Central memory CD4-positive, alpha-beta T cell (primary cell): ENCODE measurements at places on chromosomes 3 and 15.

GRCh38 chr3:183161552-183162336, 790 bp downstream of the LAMP3 start:
- DNase-seq: no peak

- DNase-seq: no peak
Measured at GRCh38 chr3:82179291-82179690, 417.8 kb upstream of the GBE1 start.

GRCh38 chr3:172150913-172151650, 111.7 kb downstream of the FNDC3B start:
- DNase-seq: no peak

GRCh38 chr3:9024341-9024740, 61.1 kb upstream of the RAD18 start:
- DNase-seq: no peak

- DNase-seq: no peak
Measured at GRCh38 chr3:102457644-102458043, 22.8 kb downstream of the ZPLD1 start.

DNA sequence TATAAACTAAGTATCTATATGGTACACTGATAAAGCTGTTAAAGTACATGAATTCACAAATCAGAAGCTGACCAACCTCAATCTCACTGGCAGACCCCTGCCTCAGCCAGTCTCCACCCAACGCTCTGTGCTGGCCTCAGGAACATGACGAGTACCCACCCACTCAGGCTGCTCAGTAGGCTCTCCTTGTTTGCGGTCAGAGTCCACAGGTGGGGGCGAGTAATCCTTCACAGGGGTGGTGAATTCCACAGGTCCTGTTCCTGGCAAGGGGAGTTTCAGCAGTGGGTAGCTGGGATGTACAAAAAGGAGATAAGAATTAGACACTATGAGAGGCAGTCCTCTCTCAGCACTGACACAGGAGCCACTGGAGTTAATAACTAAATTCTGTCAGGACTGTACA, 40.9 kb downstream of the SCAP start:
- DNase-seq: no peak

DNA sequence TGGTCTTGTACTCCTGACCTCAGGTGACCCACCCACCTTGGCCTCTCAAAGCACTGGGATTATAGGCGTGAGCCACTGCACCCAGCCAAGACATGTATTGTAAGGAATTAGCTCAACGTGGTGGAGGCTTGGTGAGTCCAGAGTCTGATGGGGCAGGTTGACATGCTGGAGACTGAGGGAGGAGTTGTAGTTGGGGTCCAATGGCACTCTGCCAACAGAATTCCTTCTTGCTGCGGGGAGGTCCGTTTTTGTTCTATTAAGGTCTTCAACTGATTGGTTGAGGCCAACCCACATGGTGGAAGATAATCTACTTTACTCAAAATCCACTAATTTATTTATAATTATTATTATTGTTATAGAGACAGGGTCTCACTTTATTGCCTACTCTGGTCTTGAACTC, 30.1 kb downstream of the PLA2G4D start:
- DNase-seq: no peak

DNA sequence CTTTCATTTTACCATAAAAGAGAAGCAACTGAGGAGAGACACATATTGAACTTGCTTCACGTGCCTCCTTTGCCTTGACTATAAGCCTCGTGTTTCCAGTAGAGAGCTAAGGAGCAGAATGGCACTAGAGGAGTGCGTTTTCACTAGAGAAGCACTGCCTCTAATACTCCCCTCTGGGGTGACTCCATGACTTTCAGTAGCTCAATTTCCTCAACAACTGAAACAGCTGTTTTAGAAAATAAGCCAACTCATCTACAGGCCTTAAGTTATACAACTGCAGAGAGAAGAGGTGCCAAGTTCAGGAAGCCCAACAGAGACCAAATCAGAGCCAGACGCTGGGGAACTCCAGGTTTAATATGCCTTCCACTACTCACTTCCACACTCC, 1.9 kb downstream of the UBP1 start:
- peak; percentile 8 for DNase-seq

- DNase-seq: no peak
Measured at GRCh38 chr3:120566243-120566975, 29.7 kb upstream of the NDUFB4 start.

- no peak for DNase-seq
Measured at GRCh38 chr15:73851689-73852088, 21.7 kb upstream of the TBC1D21 start.

- DNase-seq: no peak
Measured at GRCh38 chr3:38595393-38595792, 54.1 kb downstream of the SCN5A start.

DNA sequence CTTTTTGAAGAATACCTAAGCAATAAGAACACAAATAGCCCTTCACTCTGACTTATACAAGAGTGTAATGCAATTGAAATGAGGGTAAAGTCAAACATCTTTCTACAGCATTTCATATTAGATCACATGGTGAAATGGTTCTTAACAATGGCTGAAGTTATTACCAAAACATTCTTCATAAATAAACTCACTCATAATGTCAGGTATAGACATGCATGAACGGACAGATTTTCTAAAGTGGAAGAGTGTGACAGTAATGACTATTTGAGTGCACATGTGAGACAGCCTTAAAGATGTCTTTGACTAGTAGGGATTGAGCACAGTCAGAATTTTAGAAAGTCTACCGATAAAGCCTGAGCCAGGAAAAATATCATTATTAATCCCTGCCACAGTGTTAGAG, 471.0 kb downstream of the ZPLD1 start:
- no peak for DNase-seq

DNA sequence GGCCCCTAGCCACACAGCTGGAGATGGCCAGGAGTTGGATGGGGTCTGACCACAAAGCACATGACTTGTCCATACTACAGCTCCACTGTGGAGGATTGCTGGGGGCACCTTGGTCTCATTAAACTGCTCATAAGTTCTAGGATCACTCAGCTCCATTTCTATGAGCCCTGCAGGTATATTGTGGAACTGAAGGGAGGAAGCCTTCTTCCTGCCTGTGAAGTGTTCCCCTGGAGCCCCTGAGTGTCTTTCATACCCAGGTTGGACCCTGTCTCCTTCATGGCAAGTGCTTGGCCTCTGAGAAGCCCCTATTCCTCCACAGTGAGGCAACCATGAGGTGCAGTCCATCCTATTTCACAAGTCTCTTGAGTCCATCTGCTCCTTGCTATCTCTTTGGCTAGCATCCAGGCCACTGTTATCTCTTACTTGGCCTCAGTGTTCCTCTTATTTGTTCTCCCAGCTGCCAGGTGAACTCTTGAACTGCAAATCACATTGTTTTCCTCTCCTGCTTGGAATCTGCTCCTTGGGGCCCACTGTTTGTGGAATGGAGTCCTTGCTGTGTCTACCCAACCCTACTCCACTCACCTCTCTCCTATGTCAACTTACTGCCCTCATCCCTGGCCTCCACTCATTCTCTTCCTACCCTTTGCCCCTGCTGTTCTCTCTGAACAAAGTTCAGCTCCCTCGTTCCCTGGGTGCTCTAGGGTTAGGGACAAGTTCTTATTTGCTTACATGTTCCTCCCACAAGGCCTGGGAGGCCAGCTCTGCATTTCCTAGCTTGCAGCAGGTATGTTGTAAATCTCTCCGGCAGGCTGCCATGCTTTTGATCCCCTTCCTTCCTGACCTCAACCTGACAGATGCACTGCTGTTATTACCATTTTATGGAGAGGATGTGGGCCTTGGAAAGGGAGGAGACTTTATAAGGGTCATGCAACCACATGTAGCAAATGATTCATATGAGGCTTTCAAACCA, 1.2 kb downstream of the ACOX2 start:
- no peak for DNase-seq

GRCh38 chr3:161035711-161036110, 69.4 kb downstream of the B3GALNT1 start:
- no peak for DNase-seq

GRCh38 chr3:184662187-184662586, 49.7 kb downstream of the MAGEF1 start:
- DNase-seq: no peak

DNA sequence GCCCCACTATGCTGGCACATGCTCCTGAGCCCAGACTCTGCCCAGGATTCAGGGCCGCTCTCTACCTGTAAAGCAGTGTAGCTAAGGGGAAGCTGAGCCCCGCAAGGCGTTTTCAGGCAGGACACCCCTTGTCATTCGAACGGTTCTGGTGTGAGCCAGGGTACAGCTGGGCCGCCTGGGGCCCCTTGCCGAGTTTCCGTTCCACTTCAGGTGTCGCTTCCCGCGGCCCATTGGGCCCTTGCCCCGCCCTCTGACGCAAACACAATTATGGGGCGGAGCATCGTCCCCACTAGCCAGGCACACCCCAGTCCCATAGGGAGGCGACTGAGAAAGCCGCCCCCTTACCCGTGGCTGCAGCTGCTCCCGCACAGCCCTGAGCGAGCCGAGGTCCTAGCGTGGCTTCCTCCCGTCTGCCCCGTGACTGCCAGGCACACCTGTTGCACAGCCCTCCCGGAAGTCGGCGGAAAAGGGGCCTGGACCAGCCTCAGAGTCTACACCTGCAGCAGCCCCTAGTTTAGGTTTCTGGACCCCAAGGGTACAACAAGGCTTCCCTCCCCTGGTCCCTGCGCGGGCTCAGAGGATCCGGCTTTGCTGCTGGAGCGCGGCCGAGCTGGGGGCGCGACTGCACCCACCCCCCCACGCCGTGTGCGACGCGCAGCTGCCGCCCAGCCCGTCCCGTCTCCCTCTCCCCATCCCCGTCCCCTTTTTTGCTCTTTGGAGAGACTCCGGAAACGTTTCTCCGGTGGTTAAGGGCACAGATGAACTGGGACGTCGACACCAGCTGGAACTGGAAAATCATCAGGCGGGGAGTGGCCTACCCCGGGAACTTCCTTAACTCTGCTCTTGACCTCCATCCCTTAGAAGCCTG, at the start of gene PLSCR2:
TSS of gene PLSCR2 (minus strand) at position 412 of the 868 bp plus-strand sequence. CDS start 9,657 bp downstream, outside the sequence.
- DNase-seq: peak; percentile 68

DNA sequence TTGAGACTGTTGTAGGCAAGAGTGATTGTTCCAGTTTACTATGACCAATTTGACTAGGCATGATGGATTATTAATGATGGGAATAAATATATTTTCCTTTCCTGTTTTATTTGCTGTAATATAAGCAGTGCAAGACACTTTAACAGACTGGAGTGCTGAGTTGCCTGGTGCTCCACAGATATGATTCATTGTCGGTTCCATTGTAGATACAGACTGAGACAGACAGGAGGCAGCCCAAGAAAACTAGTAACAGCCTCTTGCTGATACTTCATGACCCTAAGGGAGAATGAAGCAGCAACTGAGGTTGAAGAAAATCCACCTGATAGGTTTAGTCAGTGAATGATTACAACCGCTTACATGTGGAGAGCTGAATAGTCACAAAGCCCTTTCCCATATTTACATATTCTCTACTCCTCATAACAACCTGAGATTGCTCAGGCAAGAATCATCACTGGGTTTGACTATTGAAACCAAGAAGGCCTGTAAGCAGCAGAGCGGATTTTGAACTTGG, 235.1 kb upstream of the TPRG1 start:
- no peak for DNase-seq

- no peak for DNase-seq
Measured at GRCh38 chr3:137360531-137361201, 402.9 kb downstream of the IL20RB start.

- peak; percentile 16 for DNase-seq
Measured at GRCh38 chr3:67737906-67738865, 83.8 kb upstream of the SUCLG2 start.

- no peak for DNase-seq
Measured at GRCh38 chr3:94896994-94897393, 834.1 kb downstream of the NSUN3 start.

DNA sequence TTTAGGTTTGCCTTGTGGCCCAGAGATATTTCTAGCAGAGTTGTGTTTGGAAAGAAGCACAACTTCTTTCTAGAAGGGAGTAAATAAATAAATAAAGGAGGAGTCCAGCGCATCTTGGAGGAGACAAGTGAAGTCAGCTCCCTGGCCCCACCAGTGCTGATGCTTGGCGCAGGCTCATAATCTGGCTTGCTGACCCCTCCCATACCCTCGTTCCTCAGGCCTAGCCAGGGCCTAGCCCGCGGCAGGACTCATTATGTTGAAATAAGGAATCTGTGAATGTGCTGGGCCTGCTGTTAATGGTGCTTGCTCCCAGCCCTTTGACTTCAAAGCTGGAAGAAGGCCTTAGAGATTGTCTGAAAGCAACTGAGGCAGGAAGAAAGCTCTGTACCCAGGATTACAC, 3.1 kb downstream of the ZNF710 start:
- no peak for DNase-seq

DNA sequence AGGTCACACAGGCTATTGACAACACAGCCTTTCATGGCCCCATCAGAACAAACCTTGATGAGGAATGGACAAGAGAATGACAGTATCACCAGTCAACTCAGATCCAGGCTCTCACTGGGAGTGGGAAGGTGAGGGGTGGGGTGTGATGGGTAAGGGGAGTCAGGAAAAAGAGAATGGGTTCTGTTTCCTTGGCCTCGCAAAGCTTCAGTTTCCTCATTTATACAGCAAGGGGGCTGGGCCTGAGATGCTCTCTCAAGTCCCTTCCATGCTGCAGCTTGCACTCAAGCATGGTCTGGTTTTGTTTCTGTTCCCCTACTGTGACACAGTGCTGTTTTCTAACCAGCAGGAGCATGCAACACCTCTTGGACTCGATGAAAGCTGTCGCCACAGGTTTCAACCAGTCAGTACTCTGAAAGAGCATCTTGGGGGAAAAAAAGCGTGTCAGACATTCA, 65.7 kb upstream of the IL12A start:
- DNase-seq: no peak

GRCh38 chr3:53816425-53816824, 29.8 kb downstream of the CHDH start:
- no peak for DNase-seq

DNA sequence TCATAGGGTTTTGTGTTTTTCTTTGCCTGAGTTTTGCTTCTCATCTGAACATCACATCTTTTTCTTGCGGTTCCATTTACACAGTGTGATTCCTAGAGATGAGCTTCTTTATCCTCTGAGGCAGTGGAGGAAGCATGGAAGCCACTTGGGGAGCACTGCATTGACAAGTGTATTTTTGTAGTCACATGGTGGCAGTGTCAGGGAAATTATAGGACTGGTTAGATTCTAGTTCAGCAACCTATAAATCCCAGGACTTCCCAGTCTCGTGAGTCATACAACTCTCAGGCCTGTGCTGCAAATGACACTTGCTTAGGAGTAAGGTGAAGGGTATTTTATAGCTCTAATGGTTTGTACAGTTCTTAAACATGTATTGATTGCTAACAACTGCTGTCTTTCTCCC, 58.4 kb downstream of the RBM6 start:
- DNase-seq: no peak

DNA sequence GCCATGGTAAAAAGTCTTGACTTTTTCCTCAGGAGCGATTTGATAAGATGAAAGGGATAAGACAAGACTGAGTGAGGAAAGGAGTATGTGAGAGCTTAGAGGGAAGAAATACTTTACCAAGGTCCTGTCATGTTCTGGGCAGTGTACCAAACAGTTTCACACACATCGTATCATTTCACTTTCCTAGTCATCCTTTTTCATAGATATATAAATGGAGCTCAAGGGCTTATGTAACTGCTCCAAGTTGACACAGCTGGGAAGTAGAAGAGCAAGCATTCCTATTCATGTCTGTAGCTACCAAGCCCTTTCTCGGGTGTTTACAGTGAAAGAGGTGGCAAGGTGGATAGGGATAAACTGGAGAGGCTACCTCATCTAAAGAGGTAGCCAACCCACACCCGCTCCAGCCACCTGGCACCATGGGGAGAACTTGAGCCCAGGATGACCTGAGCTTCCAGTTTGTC, 57.4 kb downstream of the MRPS25 start:
- no peak for DNase-seq

- DNase-seq: no peak
Measured at GRCh38 chr3:117548600-117548999, 839.0 kb downstream of the TUSC7 start.

GRCh38 chr3:190076136-190076535, 44.6 kb downstream of the P3H2 start:
- DNase-seq: no peak

- no peak for DNase-seq
Measured at GRCh38 chr15:78626381-78626995, 5.7 kb upstream of the CHRNA3 start.
